SHP77 treated with DMSO at 0.1 percent for 48 hours (cell line): ENCODE measurements at places on chromosomes 5 and 9.

GRCh38 chr9:27331393-27331792 is 34.4 kb upstream of the EQTN start:
- DNase-seq: no peak

- DNase-seq: no peak
These were observed 744 bp upstream of the HMGCS1 start for GRCh38 chr5:43313854-43314457.

GRCh38 chr9:108476574-108476973 is 379.2 kb downstream of the ACTL7B start:
- no peak for DNase-seq

GRCh38 chr5:98942847-98943246 is 14.0 kb upstream of the CHD1 start:
- DNase-seq: no peak

GRCh38 chr5:90020575-90021538 is 388.7 kb downstream of the CETN3 start:
- peak; percentile 15 for DNase-seq

GRCh38 chr9:12778389-12778788 is 3.6 kb downstream of the LURAP1L start:
- DNase-seq: no peak

GRCh38 chr9:133738640-133739225 is 581 bp upstream of the SARDH start:
- DNase-seq: no peak

DNA sequence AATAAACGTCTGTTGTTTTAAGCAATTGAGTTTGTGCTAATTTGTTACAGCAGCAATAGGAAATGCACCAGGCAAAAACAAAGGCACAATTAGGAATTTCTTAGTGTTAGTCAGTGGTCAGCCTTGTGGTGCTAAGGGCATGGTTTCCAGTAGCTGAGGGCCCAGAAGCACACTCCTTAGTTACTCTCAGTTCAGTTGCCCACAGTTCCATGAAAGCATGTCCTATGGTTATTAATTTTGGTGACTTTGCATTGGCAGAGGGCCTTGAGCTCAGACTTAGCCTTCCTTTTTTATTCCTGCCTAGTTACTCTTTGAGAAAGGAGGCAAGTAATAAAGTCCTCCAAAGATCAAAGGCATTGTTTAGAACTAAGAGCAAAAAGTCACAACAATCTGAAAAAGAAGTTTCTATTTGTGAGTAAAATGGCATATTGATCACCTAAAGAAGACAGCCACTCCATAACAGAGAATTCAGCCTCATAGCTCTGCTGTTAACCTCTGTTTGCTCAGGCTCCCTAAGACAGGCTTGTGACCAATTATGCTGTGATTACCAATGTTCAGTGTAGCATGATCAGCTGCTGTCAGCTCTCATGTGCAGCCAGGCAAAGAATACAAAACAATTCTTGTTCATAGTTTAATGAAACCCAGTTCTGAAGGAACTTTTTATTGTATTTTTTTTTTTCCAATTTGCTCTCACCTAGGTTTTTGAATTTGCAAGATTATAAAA is 57.0 kb upstream of the MROH2B start:
- peak; percentile 34 for DNase-seq

DNA sequence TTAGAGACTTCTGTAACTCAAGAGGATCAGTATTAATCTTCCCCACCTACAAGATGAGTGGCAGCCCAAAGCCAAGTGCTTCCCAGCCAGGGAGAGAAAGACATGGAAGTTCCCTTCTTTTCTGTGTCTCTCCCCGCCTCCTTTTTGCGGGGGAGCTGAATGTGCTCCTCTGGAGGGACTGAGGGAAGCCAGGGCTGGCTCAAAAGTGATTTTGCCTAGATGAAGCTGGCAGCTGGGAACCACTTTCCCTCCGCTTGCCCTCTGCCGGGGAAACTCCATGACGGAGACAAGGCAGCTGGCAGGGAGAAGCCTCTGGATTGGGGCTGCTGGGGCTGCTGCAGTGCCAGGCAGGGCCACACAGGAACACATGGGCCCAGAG is 24.4 kb downstream of the EGR1 start:
- no peak for DNase-seq

GRCh38 chr9:22990349-22990748 is 543.7 kb downstream of the DMRTA1 start:
- no peak for DNase-seq

- DNase-seq: no peak
These were observed 11.3 kb upstream of the RNF130 start for GRCh38 chr5:180082633-180083420.

GRCh38 chr5:139658928-139659667 is 10.9 kb downstream of the CXXC5 start:
- DNase-seq: no peak

GRCh38 chr5:24642022-24642421 is 2.8 kb downstream of the CDH10 start:
- DNase-seq: peak; percentile 91

GRCh38 chr5:139414581-139415130 is 10.8 kb upstream of the SPATA24 start:
- peak; percentile 6 for DNase-seq

DNA sequence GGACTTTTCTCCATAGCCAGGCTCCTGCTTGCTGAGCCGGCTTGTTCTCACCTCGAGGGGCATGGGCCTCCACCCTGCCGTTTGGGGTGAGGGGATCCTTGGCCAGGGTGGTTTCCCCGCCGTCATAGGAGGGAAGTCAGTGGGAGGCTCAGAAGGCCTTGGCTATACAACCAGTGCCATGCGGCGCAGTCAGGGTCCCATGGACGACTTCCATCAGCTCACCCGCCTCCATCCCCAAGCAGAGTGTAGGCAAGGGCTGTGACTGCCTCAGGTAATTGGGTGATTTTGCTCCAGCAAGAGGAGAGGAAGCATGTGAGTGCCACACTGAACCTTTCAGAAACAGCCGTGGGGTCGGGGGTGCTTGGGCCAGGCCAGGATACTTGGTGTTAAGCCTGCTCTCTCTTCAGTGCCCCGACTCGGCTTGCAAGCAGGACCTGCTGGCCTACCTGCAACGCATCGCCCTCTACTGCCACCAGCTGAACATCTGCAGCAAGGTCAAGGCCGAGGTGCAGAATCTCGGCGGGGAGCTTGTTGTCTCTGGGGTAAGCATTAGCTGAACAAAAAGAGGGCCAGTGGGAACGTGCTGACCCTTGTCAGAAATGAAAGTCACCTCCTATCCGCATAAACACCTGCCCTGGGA is 57.2 kb upstream of the LRRTM2 start:
- no peak for DNase-seq

- no peak for DNase-seq
These were observed 1363.5 kb downstream of the EFNA5 start for GRCh38 chr5:106307265-106307664.

GRCh38 chr5:154923441-154924430 is 14.3 kb downstream of the GEMIN5 start:
- no peak for DNase-seq

GRCh38 chr5:129768735-129769134 is 20.8 kb downstream of the MINAR2 start:
- no peak for DNase-seq

GRCh38 chr9:121686930-121687541 is 35.6 kb downstream of the DAB2IP start:
- peak; percentile 39 for DNase-seq

DNA sequence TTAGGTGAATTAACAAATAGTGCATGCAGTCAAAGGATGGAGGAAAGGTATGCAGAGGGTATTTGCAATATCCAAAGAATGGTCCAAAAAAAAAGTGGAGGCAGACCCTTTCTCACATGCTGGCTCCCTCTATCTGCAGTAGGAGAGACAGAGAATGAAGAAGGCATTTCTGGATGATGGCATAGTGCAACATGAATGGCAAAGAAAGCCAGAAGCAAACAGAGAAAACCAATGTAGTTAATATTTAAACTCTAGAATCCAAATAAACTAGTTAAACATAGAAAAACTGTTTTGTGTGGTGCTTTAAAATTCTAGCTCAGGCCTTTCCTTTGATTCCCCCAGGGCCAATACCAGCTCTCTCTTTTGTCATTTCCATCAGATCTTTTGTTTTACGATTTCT is 403.1 kb upstream of the WWC1 start:
- DNase-seq: no peak

- DNase-seq: no peak
These were observed 264.6 kb downstream of the NR3C1 start for GRCh38 chr5:143138839-143139238.

GRCh38 chr5:57529864-57530263 is 47.3 kb upstream of the ACTBL2 start:
- DNase-seq: no peak

- no peak for DNase-seq
These were observed 37.9 kb upstream of the SH3PXD2B start for GRCh38 chr5:172492097-172492840.

DNA sequence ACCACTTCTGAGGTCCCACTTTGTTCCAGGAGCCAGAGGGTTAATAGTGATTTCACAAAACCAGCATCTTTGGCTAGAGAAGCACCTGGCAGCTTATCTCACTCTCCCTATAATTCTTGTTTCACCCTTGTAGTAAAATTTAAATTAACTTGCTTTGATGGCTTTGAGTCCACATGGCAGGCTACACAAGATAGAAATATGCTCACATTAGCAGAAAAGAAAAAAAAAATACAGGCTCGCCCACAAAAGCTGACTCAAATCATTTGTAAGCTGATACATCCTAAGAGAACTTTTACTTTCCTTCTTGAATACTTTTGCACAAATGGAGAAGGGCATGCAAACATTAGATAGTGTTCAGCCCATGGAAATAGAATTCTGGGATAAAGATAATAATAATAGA is 36.2 kb downstream of the TNFSF15 start:
- no peak for DNase-seq

DNA sequence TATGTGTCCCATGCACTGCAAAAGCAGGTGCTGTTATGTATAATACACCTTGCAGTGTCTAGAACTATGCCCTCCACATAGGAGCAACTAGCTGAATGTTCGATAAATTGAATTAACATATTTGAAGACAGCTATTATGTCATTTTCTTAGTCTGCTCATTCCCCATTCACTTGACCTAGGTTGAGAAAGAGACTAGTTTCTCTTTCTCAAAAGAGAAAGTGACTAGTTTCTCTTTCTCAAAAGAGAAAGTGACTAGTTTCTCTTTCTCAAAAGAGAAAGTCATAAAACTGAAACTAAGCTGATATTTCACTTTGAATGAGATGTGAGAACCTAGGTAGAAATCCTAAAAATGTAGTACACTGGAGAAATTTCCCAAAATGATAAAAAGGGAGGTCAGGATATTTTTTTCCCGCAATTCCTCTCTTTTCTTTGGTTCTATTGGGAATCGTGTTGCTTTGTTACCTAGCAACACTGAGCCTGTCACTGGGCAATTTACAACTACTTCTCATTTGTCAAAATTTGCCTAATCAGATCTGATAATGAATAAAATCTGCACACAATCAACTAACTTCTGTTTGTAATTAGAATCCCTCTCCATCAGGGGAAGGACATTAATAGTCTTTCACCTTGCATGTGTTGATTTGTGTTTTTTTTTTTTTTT is 132.0 kb upstream of the GRIA1 start:
- DNase-seq: no peak

- peak; percentile 97 for DNase-seq
These were observed 368.4 kb upstream of the GRAMD2B start for GRCh38 chr5:126054577-126055347.

- DNase-seq: no peak
These were observed 57.7 kb upstream of the EGFL7 start for GRCh38 chr9:136604823-136605525.

DNA sequence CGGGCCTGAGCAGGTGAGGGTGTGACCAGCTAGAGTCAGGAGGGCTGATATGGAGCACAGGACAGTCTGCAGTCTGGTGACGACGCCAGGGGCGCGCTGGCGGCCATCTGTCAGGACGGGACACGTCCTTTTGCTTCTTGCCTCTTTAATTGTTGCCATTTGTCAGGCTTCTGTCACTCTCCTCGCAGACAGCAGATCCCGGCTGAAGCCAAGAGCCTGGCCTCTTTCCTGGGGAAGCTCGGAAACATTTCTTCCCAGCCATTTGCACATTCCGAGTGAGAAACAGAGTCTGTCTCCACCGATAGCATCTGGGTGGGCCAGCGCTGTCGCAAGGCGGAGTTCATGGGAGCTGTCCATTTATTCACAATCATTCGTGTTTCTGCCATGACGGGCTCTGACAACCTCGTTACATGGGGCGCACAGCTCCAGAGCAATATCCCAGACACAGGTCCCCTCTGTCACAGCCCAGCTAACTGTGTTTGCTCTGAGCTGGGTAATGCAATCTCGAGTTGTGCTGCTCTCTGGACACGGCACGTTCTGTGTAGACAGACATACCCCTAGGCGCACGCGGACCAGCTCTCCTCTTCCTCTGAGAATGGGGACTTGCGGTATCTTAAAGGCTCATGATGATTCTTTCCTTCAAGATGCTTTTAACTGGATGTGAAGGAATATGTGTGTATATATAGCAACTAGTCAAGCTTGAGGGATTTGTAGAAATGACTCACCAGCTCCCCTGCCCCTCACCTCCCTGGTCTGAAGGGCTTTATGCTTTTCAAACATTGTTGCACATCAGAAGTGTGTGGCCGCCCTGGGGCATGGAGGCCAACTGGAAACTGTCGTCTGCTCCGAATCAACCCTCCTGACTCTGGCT is 105.3 kb upstream of the FCN2 start:
- DNase-seq: no peak

DNA sequence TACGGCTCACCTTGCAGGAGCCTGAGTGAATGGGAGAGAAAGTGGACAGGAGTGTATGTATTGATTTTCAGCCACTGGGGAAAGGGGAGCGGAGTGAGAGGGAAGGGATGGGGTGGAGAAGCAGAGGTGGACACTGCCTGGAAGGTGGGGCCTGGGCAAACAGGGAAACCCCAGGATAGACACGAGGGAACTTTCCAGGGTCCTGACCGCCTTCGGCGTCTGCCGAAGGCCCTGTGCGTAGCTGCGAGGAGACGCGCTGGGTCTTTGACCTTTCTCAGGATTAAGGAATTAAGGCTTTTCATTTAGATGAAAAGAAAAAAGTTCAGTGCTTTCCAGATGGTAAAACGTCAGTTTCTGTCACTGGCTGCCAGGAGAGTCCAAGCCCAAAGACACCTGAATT is 134.6 kb upstream of the RAPGEF1 start:
- DNase-seq: no peak

- DNase-seq: no peak
These were observed 70.8 kb downstream of the FBXO38 start for GRCh38 chr5:148454576-148454975.

DNA sequence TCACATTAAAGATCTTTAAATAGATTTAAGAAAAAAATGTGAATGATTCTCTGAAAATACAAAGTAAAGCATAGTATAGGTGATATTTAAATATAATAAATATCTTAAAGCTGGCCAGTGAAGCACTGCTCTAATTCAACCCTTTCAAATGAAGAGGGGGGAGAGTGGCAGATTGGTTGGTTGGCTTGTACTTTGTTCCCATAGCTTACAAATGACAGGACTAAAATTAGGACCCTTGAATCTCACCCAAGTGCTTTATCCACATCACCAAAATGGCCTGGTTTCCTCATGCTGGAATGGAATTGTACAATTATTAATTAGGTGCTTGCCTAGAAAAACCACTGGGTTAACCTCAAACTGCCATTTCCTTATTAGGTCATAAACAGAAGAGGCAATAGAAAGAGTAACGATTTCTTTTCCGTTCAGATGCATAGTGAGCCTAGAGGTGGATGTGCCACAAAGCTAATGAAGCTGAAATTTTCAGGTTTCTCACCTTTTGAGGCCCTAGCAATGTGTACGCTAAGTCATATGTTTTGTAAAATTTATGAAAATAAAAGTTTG is 354.5 kb upstream of the CDH6 start:
- no peak for DNase-seq

- no peak for DNase-seq
These were observed 116.7 kb upstream of the ZNF366 start for GRCh38 chr5:72623936-72624335.
